ENCODE measurements at places on chromosomes 13 and 19.

GRCh38 chr19:1258707-1259205, 10.4 kb downstream of the MIDN start:
- DNase-seq: no peak

- DNase-seq: no peak
Observed at GRCh38 chr19:57317503-57317902, 2.8 kb upstream of the ZNF543 start.

GRCh38 chr19:35741203-35741515, 1.1 kb downstream of the IGFLR1 start:
- DNase-seq: no peak

- DNase-seq: no peak
Observed at GRCh38 chr13:44565881-44566280, 10.2 kb downstream of the TSC22D1 start.

GRCh38 chr13:48186722-48187121, 46.3 kb upstream of the ITM2B start:
- no peak for DNase-seq

DNA sequence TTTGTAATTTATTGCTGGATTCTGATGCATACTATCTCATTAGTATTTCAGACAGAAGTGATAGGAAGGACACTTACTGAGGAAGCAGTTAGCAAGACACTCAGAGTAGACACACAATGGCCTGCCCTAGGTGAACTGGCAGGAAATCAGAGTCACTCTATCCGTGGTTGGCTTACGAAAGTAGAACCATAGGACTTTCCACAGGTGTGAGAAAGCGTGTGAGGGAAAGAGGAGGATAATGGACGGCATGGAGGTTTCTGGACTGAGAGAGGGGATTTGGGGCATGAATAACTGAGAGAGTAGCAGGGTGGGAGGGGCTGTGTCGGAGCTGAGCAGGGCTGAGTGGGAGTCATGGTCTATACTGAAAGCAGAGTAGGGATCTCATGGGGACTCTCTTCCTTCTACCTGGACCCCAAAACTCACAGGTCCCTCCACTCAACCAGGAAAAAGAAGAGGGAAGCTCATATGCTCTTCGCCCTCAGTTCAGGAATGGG, 18.7 kb upstream of the EID2 start:
- no peak for DNase-seq

DNA sequence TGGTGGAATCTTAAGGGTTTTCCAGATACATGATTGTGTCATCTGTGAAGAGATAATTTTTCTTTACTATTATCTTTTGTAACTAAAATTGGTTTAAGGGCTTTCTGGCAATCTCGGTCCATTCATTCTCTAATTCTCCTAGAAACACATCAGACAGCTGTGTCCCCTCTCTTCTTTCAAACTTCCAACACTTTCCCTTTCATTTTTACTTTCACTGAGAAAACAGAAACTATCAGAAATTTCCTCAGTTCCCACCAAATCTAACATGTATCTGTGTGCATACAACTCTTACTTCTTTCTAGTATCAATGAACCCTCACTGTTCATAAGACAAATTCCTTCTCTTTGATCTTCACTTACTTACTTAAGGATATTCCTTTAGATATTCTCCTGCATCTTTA, 40.2 kb downstream of the KCNRG start:
- DNase-seq: no peak

DNA sequence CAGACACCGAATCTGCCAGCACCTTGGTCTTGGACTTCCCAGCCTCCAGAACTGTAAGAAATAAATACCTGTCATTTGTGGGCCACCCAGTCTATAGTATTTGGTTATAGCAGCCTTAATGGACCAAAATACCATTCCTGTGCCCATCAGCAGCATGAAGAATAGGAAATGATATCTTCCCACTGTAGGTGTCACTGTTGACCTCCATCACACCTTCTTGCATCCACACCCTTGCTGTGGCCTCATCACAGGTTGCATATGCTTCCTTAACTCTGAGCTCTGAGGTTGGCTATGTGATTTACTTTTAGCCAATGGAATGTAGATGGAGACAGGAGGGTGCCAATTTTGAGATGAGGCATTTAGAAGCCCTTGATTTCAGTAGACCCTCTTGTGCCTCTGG, 242.0 kb upstream of the TSHZ3 start:
- DNase-seq: no peak

GRCh38 chr13:79786176-79786575, 305.2 kb downstream of the NDFIP2 start:
- DNase-seq: no peak

DNA sequence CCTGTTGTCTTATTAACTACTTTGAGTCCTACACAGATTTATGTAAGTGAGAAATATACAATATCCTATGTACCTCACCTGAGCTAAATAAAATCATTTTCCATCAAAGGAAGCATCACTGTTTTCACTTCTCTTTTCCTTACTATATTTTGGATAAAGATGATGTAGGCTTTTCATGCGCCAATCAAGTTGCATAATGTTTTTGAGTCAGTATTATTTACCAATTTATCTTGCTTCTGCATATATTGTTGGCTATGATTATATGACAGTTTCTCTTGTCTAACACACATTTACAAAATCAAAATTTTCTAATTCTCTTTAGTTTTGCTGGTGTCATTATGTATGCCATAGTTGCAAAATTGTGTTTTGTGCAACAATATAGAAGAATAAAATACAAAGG, 67.9 kb upstream of the FRY start:
- DNase-seq: no peak

DNA sequence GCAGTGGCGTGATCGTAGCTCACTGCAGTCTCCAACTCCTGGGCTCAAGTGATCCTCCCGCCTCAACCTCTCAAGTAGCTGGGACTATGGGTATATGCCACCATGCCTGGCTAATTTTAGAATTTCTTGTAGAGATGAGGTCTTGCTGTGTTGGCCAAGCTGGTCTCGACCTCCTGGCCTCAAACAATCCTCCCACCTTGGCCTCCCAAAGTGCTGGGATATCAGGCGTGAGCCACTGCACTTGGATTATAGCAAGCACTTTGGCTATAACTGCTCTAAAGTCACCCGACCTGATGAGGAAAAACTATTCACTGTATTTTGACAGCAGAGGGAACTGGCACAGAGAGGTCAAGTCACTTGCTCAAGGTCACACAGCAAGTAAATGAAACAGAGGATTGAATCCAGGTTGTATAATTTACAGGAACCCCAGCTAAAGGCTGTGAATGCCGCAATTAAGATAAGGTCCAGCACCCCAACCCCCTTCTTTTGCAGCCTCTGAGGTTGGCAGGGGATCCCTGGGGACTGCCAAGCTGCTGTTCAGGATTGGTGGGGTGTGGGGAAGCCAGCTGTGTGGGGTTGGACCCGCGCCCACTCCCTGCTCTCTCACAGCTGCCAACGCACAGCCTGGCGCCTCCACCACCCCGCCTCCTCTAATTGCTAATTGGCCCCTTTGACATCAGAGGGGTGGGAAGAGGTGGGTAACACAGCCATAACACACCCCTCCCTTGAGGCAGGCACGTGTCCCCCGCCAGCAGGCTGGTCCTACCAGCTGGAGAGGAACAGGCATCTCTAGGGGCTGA, 6.0 kb downstream of the TMIGD2 start:
- DNase-seq: peak; percentile 97

- no peak for DNase-seq
Observed at GRCh38 chr13:77810430-77810829, 108.2 kb downstream of the EDNRB start.

GRCh38 chr13:96769874-96770273, 224.4 kb downstream of the OXGR1 start:
- DNase-seq: no peak

DNA sequence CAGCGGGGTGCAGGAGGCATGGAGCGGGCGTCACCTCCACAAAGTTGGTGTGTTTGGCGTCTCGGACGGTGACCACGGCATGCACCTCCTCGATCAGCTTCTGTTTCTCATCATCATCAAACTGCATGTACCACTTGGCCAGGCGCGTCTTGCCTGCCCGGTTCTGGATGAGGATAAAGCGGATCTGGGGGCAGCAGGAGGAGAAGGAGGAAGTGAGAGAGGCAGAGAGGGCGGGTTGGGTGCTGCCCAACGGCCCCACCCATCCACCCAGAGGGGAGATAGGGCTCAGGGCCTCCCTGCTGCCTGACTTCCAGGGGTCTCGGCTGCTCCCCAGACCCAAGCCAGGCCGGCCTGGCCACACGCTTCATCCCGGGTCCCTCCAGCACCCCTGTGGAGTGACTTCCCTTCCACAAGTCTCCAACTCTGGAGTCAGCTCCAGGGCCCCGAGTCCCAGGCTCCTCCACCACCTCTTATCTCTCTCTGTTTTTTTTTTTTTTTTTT, 4.6 kb downstream of the AP2S1 start:
- DNase-seq: no peak

GRCh38 chr13:109789262-109789661, 2.9 kb upstream of the IRS2 start:
- DNase-seq: peak; percentile 67

DNA sequence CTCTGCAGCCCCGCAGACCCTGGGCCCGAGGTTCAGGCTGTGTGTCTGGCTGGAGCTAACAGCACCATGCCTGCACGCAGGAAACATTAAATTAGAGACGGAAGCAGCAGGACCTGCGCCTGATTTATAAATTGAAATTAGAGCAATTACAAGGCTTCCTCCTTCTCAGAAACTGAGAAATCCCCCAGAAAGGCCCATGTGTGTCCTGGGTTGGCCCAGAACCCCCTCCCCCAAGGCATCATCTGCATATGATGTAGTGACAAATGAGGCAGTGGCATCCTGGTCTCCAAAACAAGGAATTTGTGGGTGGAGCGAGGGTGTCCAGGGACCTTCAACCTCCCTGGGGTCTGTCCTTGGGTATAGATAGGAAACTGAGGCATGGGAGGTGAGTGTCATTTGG, 27.2 kb upstream of the SEMA6B start:
- no peak for DNase-seq

DNA sequence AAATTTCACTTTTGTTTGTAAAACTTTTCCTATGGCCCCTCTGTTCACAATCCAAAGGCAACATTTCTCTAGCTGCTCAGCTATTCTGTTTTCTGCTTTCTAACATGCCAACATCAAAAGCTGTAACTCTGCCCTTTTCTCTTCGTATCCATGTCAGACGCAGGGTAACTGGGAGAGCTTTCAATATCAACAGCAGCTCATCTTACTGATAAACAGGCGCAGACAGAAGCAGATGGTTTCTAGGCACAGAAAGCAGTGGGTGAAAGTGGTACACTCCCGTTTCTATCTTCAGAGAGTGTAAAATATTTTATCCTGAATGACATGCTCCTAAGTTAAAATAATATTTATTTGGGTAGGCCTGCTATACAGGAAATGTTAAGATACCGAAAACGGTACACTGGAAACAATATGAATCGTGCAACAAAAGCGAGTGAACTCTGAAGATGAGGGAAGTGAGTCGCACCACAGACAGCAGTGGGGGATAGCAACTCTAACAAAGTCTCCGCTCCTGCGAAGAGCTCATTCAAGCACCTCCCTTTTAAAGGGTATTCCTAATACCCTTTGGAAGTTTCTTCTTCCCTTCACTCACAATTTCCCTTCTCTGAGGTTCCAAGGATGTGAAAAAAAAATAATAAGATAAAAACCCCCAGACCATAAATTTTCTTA, 798.3 kb downstream of the GPC5 start:
- no peak for DNase-seq

DNA sequence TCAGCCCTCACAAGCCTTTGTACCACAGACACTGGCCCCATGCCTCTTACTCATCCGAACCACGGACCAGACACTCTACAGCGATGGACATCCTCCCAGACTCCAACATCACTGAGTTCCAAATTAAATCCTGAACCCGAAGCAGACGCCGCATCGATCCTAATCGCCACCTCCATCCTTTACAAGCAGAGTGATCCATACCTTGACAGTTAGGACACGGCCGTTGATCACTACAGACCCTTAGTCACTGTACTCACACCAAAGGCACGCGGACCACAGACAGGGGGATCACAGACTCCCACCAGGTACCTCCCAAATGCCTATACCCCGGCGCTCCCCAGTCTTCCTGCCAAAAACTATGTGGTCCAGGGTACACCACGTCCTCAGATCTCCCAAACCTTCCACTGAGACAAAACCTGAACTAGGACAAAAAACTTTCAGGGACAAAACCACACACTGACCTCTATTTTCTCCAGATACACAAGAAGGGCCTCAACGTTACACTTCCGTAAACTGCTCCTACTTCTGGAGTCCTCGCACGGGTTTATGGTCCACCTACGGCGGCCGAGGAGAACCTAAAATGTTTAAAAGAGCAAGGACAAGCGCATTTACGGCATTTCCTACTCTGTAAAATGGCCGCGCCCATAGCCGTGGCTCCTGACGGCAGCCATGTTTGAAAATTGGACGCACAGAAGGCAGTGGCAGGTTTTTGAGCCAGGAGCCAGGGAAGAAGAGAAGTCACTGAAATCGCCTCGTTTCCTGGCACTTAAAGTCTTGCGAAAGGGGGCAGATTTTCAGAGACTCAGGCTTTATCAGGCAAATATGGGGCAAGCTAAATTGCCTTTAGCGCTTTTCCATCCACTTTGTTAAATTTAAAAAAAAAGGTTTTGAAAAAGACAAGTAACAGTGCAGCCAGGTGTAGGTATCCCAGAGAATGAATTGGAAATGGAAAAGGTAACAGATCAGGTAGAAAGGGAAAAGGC, at the start of gene ZNF350:
TSS of gene ZNF350 (minus strand) at position 532 of the 983 bp plus-strand sequence. CDS start 12,480 bp downstream, outside the sequence.
- peak; percentile 93 for DNase-seq

- DNase-seq: no peak
Observed at GRCh38 chr13:58434943-58435342, 803.4 kb downstream of the PCDH17 start.

GRCh38 chr19:38919837-38920601, 8.0 kb upstream of the CCER2 start:
- DNase-seq: no peak

DNA sequence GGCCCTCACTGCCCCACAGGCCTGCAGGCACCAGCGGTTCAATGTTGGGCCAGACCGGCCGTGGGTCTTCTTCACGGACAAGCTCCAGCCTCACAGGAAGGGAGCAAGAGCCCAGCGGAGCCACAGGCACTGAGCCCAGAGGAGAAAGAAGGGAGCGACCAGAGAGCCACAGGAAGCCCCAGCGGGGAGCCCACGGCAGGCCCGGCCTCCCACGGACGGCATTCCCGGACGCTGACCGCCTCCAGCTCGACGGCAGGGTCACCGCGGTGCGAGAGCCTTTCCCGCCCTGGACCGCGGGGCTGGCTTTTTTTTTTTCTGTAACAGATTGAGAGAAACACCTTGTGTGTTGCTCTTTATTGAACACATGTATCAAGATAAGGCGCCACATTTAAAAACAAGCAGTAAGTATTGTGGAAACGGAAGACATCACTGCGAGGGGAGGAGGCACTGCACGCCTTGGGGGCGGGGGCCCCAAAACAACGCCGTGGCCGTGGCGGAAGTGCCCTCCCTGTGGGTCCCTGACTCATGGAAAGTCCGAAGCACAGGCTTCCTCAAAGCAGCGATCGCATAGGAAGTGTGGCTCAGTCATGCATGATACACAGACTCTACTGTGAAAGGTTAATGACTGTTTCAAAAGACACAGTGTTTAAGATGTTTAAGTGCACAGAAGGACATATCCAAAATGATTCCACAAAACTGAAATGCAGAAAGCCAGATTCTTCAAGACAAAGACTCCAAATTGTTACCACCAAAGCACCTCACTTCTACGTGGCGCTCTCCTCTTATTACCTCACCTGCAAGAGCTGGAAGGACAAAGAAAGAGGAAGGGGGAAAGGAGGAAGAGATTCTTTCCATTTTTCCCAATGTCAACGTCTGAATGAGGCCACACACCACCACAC, 3.5 kb downstream of the RASA3 start:
- no peak for DNase-seq

GRCh38 chr19:8244442-8244841, 35.3 kb downstream of the CERS4 start:
- DNase-seq: no peak

Measured in NCI-H1105 (cell line).